ENCODE measurements at places on chromosomes 1 and 21.

GRCh38 chr1:172401892-172402291 lies 18.6 kb upstream of the C1orf105 start:
- DNase-seq = no peak

GRCh38 chr1:229229137-229229720 lies 41.7 kb upstream of the RAB4A start:
- no peak for DNase-seq

DNA sequence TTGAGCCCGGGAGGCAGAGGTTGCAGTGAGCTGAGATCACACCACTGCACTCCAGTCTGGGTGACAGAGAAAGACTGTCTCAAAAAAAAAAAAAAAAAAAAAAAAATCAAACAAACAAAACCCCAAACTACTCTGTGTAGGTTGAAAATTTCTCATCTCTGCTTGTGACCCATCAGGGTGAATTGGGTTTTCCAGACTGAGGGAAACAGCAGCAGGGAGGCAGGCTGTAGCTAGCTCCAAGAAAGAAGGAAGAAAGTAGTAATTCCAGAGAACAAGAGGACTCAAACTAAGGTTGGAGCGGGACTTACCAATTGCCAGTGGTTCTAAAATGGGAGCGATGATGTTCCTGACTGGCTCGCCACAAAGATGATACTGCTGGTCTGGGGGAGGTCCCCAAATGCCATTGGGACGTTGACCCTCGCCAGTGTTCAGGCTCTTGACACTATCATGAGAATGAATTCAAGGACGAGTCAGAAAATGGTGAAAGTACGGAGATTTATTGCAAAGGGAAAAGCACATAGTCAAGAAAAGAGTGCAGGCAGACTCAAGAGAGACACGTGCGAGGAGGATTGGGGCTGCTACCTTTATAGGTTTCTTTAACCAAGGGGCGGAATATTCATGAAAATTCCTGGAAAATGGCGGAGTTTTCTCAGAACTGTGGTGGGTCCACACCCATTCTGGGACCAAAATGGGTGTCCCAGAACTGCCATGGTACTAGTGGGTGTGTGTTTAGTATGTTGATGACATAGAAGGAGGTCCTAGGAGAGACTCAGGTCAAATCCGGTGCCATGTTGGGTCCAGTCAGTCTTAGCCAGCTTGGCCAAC lies 13.4 kb downstream of the AADACL4 start:
- no peak for DNase-seq

DNA sequence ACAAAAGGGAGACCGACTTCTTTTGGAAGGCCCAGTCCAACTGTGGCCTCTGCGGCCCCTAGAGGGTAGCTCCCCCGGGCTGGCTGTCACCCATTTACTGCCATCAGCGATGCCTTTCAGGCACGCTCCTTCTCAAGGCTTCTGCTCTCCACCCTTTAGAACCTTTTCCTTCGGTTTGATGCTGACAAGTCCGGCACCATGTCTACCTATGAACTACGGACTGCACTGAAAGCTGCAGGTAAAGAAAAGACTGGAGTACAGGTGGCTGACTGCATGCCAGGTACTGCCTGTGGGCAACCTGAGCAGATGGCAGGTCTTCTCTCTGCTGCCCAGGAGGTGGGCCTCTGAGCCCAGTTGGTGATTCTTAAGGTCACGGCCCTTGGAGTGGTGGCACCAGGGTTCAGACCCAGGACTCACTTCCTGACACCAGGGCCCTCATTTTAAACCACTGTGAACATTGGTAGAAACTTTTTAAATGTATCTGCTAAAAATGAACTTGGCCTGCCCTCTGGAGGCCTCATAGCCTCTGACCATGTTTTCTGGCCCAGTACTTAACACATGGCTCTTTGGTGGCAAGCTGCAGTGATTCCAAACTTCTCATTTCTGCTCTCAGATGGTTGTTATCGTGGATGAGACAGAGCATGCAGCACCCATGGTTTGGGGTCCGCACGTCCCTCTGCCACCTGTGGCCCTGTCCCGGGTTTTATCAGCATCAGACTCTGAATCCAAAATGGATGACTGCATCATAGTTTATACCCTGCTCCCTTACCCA lies 45.7 kb downstream of the CAPN9 start:
- DNase-seq = no peak

- DNase-seq = no peak
These were observed 41.6 kb downstream of the GNG12 start for GRCh38 chr1:67791686-67792085.

GRCh38 chr1:161282991-161283390 lies 24.4 kb downstream of the PCP4L1 start:
- no peak for DNase-seq

- DNase-seq = no peak
These were observed 19.5 kb upstream of the TIPRL start for GRCh38 chr1:168159251-168159650.

GRCh38 chr1:157830887-157831286 lies 10.7 kb downstream of the CD5L start:
- DNase-seq = no peak

DNA sequence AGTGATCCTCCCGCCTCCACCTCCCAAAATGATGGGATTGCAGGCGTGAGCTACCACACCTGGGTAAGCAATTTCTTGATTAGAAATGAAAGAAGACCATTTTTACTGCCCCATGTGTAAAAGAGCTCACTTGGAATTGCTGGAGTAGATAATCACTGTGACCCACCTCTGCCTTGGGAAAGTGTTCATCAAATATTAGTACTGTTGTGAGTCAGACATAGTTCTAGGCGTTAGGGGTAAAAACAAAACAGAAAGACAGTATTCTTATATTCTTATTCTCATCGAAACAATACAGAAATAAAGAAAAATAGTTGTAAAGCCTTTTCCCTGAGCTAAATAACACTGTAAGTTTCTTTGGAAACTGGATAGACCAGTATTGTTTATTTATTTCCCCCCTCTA lies 36.2 kb downstream of the CELF3 start:
- DNase-seq = no peak

- DNase-seq = no peak
These were observed 48.2 kb downstream of the SPSB1 start for GRCh38 chr1:9340864-9341263.

DNA sequence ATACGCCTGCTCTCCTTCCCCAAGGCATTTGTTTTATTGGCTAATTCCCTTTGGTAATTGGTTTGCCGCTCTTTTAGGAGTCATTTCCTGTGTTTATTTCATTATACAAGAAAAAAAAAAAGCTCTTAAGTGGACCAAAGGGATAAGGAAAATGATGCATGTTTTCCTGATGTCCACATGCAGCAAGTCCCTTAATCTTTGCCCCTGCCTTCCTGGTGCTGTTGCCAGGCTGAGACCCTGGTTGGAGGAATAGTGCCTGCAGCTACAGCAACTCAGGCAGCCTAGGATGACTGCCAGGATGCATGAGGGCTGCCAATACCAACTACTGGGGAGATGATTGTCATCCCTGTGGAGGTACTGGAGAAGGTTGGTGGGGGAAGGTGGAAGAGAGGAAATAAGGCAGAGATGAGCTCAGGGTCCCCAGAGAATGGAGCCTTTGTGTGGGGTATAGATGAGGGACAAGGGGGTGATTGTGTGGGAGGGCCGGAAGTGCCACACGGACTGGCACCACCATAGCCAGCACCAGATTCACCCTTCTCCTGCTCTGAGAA lies 6.1 kb upstream of the GATAD2B start:
- DNase-seq = no peak

DNA sequence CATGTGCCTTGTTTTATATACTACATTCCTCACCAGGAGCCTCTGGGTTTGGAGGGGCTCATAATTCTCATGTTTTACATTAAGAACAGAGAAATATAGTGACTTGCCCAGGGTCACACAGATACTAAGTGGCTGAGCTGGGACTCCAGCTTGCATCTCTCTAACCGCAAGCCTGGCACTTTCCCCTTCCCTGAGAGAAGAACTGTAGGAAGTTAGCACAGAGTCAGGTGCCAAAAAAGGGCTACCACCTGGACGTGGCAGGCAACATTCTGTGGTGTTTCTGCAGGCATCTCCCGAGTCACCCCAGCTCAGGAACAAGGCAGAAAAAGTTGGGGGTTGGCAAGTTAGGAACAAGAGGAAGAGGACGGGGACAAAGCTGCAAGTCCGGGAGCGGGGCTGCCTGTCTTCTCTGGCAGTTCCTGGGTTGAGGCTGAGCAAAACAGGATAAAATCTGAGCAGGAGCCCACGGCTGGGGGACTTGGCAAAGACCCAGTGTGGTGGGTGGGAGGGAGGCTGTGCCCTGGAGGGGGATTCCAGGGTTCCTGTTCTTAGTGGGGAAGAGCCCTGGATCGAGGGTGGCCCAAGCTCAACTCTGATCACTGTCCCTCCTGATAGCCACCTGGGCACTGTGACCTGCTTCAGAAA lies 9.8 kb downstream of the PLA2G5 start:
- no peak for DNase-seq

DNA sequence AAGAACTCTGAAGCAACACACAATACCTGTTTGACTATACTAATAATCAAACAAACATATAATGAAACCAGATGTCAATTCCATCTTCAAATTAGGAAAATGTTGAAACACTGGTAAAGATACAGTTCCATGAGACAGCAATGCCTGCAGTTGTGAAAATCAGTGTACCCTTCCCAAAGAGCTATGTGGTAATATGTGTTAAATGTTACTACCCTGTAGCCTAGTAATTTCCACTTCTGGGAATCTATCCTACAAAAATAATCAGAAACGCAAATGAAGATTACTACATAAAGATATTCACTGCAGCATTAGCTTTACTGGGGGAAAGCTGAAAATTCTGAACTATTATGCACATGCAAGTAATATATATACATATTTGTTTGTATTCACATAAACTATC lies 16.9 kb downstream of the GLIS1 start:
- no peak for DNase-seq

GRCh38 chr1:97610102-97610501 lies 310.7 kb downstream of the DPYD start:
- no peak for DNase-seq

DNA sequence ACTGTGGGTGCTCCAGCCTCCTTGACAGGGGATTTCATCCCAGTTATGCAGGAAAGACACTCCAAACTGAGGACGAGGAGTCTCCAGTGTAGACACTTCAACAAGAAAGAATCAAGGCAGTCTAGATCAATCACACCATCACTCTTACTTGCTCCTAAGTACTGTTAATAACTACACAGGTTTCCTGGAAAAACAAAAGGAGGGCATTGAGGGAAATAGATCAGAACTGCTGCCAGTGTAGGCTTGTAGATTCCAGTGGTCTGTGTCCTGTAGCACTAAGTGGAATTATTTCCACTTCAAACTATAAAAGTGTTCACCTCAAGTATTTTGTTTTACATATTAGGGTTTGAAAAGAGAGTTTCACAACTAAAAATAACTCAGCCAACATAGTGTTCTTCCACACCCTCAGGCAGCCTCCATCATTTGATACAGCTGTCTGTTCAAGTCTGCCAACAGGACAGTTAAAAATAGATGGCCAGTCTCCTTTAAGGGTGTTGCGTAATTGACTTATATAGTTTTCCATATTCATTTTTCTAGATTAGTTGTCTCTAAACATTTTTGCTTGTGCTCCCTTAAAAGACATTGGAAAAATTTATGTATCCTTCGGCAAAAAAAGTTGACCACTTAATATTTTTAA lies 32.0 kb upstream of the AGL start:
- DNase-seq = no peak

DNA sequence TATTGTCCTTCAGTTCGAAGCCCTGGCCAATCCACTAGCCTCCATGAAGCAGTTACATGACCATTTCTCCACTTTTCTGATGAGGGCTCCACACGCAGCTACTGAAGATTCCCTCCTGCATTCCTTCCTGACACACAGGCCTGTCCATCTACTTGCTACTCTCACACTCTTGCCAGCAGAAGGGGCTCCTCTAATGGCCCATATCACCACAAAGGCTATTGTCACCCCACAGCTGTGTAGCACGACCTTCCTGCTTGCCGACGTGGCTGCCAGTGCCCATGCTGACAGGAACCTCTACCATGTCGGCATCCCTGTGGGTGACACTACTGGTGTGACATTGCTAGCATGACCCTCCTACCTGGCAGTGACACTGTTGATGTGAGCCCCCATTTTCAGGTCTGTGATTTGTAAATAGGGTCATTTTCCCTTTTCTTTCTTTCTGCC lies 1528.6 kb upstream of the TPTE start:
- no peak for DNase-seq

DNA sequence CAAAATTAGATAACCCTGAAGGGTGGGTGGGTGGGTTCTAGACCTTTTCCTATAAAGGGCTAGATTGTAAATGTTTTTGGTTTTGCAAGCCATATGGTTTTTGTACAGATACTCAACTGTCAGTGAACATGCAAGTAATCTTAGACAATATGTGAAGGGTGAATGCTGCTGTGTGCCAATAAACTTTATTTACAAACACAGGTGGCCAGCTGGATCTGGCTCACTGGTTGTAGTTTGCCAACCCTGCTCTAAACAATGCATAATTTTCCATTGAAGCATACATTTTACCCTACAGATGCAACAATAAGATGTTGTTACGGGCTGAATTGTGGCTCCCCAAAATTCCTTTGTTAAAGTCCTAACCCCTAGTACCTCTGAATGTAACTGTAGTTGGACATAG lies 18.6 kb upstream of the TARBP1 start:
- DNase-seq = no peak

- no peak for DNase-seq
These were observed 33.8 kb downstream of the CCSAP start for GRCh38 chr1:229309074-229309473.

- DNase-seq = no peak
These were observed 18.1 kb upstream of the ETS2 start for GRCh38 chr21:38787461-38788274.

DNA sequence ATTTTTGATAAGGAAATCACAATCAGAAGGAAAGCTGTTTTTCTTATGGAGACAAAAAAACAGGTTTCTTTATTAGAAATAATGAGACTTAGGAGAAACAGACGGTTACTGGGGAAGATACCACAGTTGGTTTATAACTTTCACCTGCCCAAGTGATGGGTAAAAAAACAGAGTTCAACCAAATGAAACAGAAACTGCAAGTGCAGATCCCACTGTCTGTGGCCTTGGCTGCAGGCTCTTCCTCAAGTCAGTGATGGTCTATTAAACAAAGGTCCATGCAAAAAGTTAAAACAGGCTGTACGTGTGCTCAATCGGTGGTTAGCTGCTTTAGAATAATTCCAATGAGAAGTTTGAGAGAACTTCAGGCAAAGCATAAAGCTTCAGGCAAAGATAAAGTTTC lies 112.1 kb upstream of the NEGR1 start:
- DNase-seq = no peak

DNA sequence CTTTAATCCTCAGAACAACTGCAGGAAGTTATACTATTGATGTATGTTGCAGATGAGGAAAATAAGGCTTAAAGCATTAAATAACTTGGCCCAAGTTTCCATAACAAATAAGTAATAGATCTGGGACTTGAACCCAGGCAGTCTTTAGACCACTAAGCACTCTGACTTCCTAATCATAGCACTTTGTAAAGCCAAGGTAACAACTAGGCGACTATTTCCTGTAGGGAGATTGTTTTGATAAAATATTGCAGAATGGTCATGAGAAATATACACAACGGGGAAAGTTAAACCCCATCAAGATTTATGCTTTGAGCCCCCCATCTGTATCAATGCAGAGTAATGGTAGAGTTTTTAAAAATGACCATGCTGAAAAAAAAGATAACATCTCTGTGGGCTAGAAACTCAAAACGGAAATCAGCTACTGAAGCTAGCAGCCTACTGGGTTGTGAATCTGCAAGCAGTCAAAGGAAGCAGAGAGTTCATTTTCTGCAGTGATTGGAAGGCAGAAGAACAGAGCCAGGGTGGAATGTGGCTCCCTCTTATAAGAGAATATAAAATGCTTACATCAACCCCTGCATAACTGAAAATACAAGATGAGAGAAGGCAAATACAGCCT lies 111.2 kb upstream of the OLIG2 start:
- DNase-seq = no peak

Data from T-helper 17 cell (primary cell).